Stimulated activated CD8-positive, alpha-beta memory T cell treated with anti-CD3 and anti-CD28 coated beads, Interleukin-15, amount 100 ng/mL, for 48 hours (primary cell): ENCODE measurements at places on chromosomes 4 and X.
A peak's percentile ranks its signal among the peaks of the same experiment; 100 is the strongest.

DNA sequence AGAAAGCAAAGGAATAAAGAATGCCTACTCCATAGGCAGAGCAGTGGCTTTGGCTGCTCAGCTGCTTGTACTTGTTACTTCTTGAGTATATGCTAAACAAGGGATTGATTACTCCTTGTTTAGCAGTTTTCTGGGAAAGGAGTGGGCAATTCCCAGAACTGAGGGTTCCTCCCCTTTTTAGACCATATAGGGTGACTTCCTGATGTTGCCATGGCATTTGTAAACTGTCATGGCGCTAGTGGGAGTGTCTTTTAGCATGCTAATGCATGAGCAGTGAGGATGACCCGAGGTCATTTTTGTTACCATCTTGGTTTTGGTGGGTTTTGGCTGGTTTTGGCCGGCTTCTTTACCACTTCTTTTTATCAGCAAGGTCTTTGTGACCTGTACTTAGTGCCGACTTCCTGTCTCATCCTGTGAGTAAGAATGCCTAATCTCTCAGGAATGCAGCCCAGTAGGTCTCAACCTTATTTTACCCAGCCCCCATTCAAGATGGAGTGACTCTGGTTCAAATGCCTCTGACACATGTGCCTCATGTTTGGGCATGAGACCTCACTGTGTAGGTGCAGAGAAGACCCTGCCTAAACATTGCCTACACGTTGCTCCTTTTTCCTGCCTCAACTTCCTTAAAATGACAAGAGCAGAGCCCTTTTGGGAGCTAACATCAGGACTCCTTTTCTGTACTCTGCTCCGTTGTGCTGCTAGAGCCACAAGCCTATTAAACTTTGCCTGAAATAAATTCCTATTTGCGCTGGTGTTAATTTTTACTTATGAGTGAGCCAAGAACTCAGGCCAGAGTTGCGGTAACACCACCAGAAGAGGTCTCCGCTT lies 21.0 kb upstream of the UBA6 start:
- no peak for DNase-seq

- no peak for DNase-seq
Observed at GRCh38 chr4:75251547-75251946, 262.7 kb downstream of the RCHY1 start.

- peak; percentile 11 for DNase-seq
Observed at GRCh38 chrX:65528705-65529340, 5.8 kb downstream of the LAS1L start.

DNA sequence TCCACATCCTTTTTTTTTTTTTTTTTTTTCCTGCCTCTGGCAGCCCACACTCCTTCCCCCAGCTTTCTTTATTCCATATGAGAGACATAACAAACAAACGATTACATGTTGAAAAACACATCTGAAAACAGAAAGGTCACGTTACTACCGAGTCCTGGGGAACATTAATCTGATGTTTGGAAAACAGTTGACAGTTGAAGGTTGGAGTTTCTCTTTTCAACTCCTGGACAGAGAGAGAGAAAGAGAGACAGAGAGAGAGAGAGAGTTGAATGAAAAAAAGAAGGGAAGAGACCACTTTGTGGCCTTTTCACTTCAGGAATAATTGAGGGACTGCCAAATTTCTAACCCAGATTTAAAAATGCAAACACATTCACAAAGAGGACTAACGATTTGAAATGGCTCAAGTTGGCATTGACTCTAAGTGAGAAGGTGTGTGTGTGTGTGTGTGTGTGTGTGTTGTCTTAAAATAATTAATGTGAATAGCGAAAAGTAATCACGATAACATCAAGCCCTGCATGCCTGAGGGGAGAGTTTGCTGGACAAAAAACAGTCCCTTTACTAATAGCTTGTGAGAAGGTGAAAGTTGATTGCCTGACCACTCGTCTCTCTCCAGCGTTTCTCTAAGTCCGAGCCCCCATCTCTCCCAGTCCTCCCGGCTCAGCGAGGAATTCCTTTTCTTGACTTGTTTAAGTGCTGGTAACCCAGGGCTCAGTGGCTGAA lies 67.3 kb downstream of the FBXO8 start:
- no peak for DNase-seq

DNA sequence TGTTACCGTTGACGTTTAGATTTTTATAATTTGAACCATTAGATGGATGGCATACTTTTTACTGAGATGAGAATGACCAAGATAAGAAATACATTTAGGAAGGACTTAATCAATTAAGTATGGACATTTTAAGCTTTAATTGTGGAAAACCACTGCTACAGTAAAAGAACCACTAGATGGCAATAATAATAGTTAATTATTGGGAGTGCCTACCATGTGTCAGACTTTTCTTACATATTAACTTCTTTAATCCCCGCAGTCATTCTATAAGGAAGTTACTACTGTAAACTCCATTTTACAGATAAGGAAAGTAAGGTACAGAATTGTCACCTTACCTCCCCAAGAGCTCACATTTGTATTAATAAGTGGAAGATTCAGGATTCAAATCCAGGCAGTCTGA lies 48.5 kb upstream of the MYOZ2 start:
- no peak for DNase-seq

- no peak for DNase-seq
Observed at GRCh38 chr4:185853841-185854240, 41.8 kb upstream of the SORBS2 start.

GRCh38 chr4:140395668-140396067 lies 22.2 kb downstream of the SCOC start:
- no peak for DNase-seq

DNA sequence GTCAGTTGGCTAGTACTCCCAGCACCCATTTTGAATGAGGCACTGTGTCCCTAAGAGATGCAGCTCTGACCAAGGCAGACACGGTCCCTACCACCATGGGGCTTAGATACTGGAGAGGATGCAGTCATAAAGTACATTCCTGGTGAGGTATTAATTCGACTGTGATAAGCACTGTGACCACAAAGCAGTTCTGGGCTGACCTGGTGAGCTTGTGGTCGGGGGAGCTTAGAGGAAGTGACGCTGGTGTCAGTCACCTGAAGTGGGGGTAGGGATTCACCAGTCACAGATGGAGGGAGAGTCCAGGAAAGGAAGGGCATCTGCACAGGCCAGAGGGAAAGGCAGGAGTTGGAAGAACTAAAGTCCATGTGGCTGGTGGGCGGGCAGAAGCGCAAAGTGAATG lies 15.8 kb upstream of the CLTRN start:
- no peak for DNase-seq

GRCh38 chrX:154446430-154446829 lies 2.5 kb downstream of the FAM50A start:
- DNase-seq: no peak

DNA sequence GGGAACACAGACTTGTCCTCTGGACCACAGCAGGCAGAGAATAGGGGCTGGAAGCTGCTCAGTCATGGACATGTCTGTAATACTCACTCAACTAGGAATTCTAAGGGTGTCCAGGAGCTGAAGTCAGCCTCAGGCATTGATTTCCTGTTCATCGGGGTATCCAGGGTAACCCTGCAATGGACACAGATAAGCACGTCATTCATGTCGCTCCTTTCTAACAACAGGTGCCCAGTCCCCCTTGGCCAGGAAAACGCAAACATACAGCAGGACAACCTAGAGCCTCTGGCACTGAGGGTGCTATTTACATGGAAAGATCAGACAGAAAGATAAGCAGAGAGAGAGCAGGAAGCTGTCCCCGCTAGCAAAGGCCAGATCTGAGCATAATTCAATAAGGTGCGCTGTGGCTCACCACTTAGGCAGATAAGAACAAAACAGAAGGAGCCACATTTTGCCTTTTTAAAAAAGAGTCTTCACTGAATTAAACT lies 21.3 kb downstream of the QDPR start:
- no peak for DNase-seq

GRCh38 chr4:25233737-25234389 lies at the start of gene PI4K2B:
Gene PI4K2B, plus strand, starts transcription at chr4:25234033. Its CDS starts 131 bp downstream, at chr4:25234164.
- DNase-seq: peak; percentile 90

DNA sequence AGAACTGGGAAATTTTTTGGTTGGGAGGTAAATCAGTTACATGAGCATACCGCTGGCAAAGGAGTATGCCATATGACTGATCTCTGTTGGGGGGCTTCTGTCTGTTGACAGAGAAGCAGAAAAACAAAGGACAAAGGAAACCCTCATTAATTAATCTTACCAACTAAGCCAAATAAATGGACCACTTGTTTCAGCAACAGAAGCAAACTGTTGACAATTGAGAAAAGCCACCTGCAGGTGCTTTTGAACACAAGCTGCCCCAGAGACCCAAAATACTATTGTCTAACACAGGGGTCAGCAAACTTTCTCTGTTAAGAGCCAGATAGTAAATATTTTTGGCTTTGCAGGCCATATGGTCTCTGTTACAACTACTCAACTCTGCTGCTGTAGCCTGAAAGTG lies 7.0 kb upstream of the FRYL start:
- no peak for DNase-seq

- DNase-seq: no peak
Observed at GRCh38 chr4:167606551-167606950, 372.3 kb upstream of the SPOCK3 start.

GRCh38 chr4:137703195-137703594 lies 170.9 kb upstream of the PCDH18 start:
- DNase-seq: no peak

- DNase-seq: no peak
Observed at GRCh38 chr4:78799551-78800495, 23.7 kb downstream of the BMP2K start.

GRCh38 chr4:38060829-38061431 lies 100.7 kb downstream of the PTTG2 start:
- DNase-seq: no peak

DNA sequence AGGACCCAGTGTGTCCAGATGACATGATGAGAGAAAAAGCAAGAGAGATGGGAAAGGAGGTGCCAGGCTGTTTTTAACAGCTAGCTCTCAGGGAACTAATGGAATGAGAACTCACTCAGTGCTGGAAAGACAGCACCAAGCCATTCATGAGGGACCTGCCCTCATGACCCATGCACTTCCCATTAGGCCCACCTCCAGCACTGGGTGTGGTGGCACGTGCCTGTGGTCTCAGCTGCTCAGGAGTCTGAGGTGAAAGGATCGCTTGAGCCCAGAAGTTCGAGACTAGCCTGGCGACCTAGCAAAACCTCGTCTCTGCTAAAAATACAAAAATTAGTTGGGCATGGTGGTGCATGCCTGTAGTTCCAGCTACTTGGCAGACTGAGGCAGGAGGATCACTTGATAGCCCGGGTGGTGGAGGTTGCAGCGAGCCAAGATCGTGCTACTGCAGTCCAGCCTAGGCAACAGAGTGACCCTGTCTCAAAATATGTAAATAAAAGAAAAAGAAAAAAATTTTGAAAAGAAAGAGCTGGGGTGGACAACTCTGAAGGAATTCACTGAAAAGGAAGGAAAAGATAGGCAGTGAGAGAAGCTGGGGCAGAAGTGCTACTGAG lies 50.9 kb downstream of the FAM193A start:
- DNase-seq: no peak

DNA sequence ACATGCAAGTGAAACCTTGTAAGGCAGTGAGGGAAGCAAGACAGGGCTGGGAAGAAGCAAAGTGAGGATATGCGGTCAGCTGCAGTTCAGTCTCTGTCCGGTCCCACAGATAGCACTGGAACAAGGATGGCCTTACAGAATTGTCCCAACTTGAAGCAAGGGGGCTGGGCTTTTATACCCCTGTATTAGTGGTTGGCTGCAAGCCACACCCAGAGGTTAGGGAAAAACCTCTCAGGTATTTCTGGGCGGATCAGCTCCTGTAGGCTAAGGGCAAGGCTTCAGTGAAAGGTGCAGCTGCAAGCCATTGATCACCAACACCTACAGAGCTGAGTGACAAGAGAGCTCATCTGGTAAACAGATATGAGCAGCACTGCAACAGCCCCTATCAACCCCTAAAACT lies 89.0 kb downstream of the KDR start:
- DNase-seq: no peak

- DNase-seq: no peak
Observed at GRCh38 chr4:1547131-1547855, 136.8 kb downstream of the FAM53A start.

- no peak for DNase-seq
Observed at GRCh38 chrX:68839771-68840170, 10.9 kb downstream of the EFNB1 start.

DNA sequence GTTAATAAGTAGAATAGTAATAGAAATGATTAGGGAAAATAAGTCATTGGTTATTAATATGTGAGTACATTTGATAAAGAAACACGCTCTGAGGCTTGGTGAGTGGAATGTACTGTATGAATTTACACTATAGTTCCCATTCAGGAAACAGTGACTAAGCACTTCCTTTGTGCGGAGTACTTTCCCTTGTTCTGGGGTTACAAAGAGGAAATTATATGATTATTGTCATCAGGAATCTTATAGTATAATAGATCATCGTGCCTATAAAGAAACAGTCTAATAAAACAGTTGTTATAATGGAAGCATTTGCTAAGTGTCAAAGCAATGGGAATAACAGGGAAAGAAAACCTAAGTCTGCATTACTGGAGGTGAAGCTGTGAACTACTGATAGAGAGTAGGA lies 138.0 kb downstream of the RPA4 start:
- no peak for DNase-seq

DNA sequence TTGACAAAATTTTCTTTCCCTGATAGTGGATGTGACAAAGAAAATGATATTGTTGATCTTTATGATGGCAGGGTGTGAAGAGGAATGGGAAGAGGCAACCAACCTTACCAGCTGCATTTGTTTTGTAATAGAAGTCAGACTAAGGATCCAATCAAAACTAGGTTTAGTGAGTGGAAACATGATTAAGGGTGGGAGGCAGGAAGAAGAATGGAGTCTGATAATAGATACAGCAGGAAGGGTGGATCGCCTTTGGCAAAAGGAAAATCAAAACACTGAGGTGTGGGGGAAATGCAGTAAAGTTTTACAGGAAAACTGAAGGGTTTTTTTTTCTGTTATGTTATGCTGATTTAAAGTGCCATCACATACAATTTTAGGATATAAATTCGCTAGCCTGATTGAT lies 3.4 kb downstream of the CLIC2 start:
- no peak for DNase-seq

DNA sequence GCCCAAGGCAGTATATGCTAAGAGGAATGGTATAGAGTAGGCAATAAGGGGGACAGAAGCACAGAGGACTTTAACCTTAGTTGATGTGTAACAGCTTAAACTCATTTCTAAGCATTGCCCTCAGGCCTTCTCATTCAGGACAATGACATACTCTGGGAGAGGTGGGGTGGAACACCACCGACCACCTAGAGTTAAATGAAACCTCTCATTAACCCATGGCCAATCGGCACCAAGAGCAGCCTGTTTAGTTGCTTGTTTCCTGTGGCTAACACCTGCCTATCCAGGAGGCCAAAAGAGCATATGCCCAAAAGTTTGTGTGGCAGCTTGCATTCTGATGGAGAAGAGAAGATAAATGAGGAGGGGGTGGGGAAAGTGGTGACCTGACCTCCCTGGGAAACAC lies 88.7 kb upstream of the PLAC1 start:
- no peak for DNase-seq

DNA sequence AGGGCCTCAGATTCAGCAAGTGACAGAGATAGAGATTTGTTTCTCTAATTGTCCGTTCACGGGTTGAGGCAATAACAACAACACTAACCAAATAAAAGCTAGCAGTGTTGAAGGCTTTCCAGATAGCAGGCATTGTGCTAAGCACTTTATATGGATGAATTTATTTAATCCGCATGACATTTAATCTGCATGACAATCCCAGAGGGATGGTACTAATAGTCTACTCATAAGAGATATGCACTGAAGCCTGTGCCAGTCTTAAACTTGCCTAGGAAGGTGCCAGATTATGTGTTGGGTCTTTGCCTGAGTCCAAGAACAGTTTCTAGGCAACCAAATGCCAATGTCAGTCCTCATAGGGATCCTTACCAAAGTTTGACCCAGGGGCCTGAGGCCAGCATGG lies 37.7 kb upstream of the FAT1 start:
- no peak for DNase-seq
